ENCODE measurements at places on chromosomes 4 and X.

DNA sequence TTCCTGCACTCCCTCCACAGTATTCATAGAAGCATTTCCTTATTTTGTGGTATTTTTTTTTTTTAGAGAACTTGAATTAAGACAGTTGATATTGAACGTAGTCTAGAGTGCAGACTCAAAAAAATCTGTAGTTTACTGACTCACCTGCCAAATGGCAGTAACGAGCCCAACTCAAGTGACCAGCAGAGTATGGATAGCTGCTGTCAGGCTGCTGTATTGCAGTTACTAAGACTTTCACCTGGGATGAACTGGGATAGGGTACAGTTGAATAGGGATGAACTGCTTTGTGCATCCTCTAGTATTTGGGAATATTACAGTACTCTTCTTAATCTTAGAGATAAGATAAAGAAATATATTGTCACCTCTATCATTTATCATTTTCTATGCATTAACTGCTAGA lies 7.0 kb upstream of the SLC7A11 start:
- no peak for DNase-seq

GRCh38 chr4:56127716-56128115 lies 179.0 kb downstream of the CEP135 start:
- no peak for DNase-seq

DNA sequence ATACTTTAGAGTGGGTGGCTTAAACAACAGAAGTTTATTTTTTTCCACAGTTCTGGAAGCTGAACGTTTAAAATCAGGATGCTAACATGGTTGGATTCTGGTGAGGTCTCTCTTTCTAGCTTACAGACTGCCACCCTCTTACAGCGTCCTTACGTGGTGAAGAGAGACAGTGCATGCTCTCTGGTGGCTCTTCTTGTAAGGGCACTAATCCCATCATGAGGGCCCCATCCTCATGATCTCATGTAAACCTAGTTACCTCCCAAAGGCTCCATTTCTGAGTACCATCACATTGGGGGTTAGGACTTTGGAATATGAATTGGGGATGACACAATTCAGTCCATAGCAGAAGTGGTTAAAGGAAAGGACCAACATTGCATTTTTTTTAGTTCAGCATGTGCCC lies 132.8 kb downstream of the BMPR1B start:
- DNase-seq: no peak

- DNase-seq: no peak
Measured at GRCh38 chr4:156941940-156942548, 29.6 kb downstream of the PDGFC start.
